ENCODE measurements at places on chromosomes 12 and 14.
A peak's percentile ranks its signal among the peaks of the same experiment; 100 is the strongest.

DNA sequence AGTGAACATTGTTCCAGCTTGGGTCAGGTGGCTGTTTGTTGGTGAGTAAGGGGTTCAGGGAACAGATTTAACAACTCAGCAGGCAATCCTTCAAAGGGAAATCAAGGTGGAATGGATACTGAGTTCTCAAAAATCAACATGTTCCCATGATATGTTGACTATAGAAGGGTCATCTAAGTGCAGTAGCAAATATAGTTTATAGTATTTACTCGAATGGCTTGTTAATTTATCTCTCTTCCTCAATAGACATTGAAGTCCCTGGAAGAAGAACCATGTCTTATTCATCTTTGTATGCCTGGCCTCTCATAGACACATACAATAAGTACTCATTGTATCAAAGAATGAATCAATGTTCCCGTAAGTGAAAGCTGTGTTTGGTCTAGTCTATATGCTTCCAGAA is 24.5 kb upstream of the DUSP6 start:
- no peak for DNase-seq

- no peak for DNase-seq
These were observed 557 bp downstream of the COPS7A start for GRCh38 chr12:6724409-6724797.

DNA sequence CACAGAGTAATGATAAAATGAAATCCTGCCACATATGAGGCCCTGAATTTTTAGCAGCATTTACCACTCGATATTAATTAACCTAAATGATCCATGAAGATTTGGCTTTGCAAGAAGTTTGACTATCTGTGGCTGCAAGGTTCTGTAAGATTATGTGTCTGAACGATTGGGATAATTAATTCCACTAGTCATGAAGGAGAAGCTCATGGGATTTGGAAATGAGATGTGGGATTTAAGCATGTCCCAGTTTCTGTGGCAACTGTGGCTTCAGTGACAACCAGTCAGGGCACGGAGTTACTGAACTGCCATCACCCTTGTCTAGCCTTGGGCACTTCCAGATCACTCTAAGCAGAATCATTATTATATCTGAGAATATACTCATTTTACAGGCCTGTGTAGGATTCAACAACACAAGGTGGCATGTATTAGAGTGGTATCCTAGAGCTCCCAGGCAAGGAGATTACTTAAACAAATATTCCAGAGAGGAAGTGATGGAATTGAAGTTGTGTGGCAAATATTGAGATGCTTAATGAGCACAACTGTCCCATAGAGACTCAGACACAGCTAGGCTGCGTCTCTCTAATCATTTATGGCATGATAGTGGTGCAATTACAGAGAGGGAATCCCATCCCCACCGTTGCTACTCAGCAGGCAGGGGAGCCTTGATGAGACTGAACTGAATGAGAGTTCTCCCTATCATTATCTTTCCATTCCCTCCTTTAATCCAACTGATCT is 205.0 kb upstream of the KRR1 start:
- no peak for DNase-seq

DNA sequence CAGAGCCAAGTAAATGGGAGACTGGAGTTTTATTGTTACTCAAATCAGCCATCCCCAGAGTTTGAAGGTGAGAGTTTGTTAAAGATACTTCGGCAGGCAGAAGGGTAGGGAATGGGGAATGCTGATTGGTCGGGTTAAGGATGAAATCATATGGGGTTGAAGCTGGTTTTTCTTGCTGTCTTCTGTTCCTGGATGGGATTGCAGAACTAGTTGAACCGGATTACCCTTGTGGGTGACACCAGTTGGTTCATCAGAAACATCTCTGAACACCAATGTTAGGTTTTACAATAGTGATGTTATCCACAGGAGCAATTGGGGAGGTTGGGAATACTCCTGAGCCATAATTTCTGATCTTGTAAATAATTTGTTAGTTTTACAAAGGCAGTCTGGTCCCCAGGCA is 18.7 kb upstream of the SMCO2 start:
- no peak for DNase-seq

- DNase-seq = no peak
These were observed 122.9 kb upstream of the PCED1B start for GRCh38 chr12:46956451-46957035.

- DNase-seq = no peak
These were observed 19.6 kb upstream of the WIF1 start for GRCh38 chr12:65140738-65141137.

DNA sequence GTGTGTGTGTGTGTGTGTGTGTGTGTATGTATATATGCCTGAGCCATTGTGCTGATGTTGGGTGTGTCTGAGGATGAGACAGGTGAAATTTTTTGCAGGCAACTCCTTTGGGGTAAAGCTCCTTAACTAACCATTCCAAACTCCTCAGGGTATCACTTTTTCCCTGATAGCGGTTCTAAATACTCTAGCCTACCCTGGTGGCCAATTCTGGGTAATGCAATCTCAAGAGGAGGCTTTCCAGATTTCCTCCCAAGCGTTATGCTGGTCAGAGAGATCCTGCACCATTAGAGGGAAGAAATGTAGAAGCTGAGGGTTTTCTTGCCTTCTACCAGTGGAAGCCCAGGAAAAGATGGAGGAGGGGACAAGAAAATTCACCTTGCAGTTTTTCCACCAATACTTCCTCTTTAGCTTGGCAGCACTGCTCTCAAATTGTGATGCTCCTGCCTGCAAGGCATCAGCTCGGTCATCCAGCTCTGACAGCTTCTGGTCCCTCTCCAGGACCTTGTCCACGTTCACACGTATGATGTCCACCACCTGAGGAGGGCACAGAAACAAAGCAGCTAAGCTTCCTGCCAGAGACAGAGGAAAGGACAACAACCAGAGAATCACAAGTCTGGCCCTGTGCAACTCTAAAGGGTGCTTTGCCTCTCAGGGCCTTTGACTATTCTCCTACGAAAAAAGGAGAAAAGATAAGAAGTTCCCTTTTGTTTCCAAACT is 4.9 kb downstream of the VAMP1 start:
- DNase-seq = peak; percentile 82

DNA sequence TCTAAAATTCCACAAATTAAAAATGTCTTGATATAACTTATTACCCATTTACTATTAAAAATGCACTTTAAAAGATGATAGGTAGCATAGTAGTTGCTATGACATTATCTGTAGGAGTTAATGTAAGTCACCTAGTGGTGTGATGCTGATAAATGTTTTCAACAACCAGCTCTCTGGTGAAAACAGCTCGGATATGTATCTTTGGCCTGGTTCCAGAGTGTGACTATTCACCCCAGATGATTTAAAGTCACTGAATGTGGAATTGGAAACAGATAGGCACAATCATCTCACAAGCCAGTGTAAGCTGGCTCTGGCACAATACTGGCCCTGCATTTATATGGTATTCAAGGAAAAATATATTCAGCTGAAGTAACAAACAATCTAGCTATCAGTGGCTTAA is 9.2 kb upstream of the CCDC196 start:
- DNase-seq = no peak

- peak; percentile 56 for DNase-seq
These were observed 154.3 kb downstream of the TMX1 start for GRCh38 chr14:51394384-51394783.

GRCh38 chr12:131007031-131007739 is 53.5 kb downstream of the ADGRD1 start:
- DNase-seq = no peak

- no peak for DNase-seq
These were observed 40.3 kb downstream of the TMTC3 start for GRCh38 chr12:88182416-88182815.
